HFFc6 (cell line): ENCODE measurements at places on chromosomes 2 and 18. TPM values are rescaled to one million over a fixed set of nuclear protein-coding genes. Genes with fewer than 3 reads are reported as not detected.

GRCh38 chr2:208406474-208407451 lies at the start of gene PTH2R:
Gene PTH2R (plus strand): TSS chr2:208406792. CDS start chr2:208407044, 252 bp downstream.
- H3K27ac ChIP-seq = no peak within 1 kb of the TSS
- peaks cover 20% of the 10 kb centered on the region for H3K27me3 ChIP-seq
- DNase-seq = no peak
- H3K4me3 ChIP-seq = no peak within 1 kb of the TSS; the same call in 1 of the 2 replicates
- no peaks in the 10 kb centered on the region for H3K36me3 ChIP-seq

DNA sequence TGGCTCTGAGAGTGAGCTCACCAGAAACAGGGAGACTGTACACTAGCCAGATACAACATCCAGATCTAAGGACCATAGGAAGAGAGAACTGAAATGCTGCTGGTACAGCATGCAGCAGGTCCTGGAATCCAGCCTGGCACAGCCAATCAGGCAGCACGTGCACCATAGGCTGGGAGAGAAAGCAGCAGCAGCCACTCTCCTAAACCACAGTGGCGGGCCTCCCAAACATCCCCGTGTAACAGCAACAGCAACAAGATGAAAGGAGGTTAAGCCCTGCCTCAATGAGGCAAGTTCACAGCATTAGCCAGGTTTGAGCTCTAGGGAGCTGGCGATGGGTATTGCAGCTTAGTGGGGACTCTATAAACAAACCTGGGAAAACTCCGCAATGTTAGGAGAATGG lies 192.0 kb downstream of the EPHA4 start:
- H3K27me3 ChIP-seq = no peaks in the 10 kb centered on the region; the same call in 1 of the 2 replicates
- DNase-seq = no peak
- no peak overlapping the region for H3K27ac ChIP-seq
- no peak overlapping the region for H3K4me3 ChIP-seq
- H3K36me3 ChIP-seq = no peaks in the 10 kb centered on the region

CTNNA2 gene
- total RNA-seq = not detected in 3 replicates

THUMPD2 gene
- total RNA-seq = 5.3 to 7.1 TPM (median 6.0 TPM) in 3 replicates

GRCh38 chr2:23419171-23420090 lies 34.5 kb downstream of the KLHL29 start:
- peak overlapping the region; percentile 95 for H3K27ac ChIP-seq
- peaks cover 7% of the 10 kb centered on the region for H3K27me3 ChIP-seq
- H3K4me1 ChIP-seq = peaks cover 51% of the 10 kb centered on the region

DNA sequence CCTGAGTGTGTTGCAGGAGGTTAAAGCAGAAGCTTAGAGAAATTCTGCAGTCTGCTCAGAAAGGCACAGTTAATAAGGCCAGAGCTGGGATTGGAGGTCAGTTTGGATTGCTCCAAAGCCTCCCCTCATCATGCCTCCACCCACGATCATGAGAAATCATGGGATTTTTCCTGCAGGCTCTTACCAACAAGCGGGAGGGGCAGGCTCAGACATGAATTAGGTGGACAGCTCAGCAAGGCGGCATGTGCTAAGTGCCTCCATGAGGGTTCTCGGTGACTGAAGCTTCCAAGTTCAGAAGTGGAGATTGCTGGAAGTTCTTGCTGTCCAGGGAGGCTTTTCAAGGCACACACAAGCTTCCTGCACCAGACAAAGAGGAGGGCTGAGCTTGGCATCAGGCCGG lies 163.8 kb downstream of the SETBP1 start:
- no peak for DNase-seq
- no peak overlapping the region for H3K27ac ChIP-seq
- peaks cover 6% of the 10 kb centered on the region; the same call in 1 of the 2 replicates for H3K27me3 ChIP-seq
- H3K36me3 ChIP-seq = no peaks in the 10 kb centered on the region; the same call in 1 of the 2 replicates

B4GALT6 gene
- not detected in 3 replicates for total RNA-seq

DNA sequence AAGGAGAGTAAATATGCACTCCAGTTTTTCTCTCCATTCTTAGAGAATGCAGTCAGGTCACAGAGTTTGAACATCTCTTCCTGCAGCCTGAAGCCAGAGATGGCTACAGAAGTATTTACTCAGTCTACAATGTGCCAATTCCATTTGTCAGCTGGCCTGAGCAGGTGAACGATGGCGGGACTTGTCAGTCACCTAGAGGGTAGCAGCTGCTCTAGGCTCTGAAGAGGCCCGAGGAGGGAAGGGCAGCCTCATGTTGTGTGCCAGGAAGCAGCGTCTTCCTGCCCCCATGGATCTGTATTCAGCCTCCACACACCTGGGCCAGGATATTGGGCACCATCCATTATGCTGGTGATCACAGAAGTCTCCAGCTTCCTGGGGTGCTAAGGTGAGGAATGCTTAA lies 316.7 kb upstream of the CHAC2 start:
- no peak for DNase-seq
- no peak overlapping the region for H3K4me3 ChIP-seq
- no peak overlapping the region for H3K27ac ChIP-seq
- H3K4me1 ChIP-seq = peaks cover 49% of the 10 kb centered on the region
- H3K27me3 ChIP-seq = peaks cover 5% of the 10 kb centered on the region

DNA sequence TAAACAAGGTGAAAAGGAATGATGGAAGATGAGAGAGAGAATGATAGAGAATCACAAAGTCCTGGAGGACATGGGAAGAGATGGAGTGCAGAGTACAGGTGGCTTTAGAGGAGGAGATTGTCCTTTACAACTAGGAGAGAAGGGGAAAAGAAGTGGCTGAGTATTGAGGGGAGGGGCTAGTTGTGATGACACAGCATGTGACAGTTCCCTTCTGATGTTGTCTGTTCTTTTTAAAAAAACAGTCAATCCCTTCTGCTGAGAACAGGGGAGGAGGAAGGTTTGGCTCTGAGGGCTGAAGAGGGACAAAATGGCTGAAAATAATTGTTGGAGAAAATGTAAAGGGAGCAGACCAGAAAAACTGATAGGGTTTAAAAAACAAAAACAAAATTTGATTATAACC lies 44.0 kb downstream of the STEAP3 start:
- H3K27me3 ChIP-seq = peaks cover 5% of the 10 kb centered on the region; the same call in 1 of the 2 replicates
- no peak overlapping the region for H3K27ac ChIP-seq
- H3K36me3 ChIP-seq = no peaks in the 10 kb centered on the region
- H3K4me1 ChIP-seq = no peaks in the 10 kb centered on the region
- no peak overlapping the region for H3K4me3 ChIP-seq

FLACC1 gene
- 0.59 to 1.6 TPM (median 1.1 TPM) in 3 replicates for total RNA-seq

DNA sequence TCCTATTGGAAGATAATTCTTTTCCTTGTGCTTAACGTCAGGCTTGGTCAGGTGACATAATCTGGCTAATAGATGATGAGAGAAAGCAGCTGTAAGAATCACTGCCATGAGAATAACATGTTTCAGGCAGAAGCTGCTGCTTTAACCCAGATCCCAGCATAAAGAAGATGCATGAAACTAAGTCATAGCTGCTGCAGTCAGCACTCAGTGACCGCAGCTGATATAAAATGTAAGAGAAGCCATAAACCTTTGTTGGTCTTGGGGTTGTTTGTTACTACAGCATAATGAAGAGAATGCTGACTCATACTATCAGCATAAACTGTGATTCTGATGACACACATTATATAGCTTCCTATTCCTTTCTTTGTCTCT lies 274.3 kb upstream of the TRIB2 start:
- H3K4me3 ChIP-seq = peak overlapping the region; percentile 16; the same call in 1 of the 2 replicates
- H3K27ac ChIP-seq = peak overlapping the region; percentile 90
- H3K27me3 ChIP-seq = no peaks in the 10 kb centered on the region
- H3K36me3 ChIP-seq = no peaks in the 10 kb centered on the region
- peak; percentile 94 for DNase-seq

DNA sequence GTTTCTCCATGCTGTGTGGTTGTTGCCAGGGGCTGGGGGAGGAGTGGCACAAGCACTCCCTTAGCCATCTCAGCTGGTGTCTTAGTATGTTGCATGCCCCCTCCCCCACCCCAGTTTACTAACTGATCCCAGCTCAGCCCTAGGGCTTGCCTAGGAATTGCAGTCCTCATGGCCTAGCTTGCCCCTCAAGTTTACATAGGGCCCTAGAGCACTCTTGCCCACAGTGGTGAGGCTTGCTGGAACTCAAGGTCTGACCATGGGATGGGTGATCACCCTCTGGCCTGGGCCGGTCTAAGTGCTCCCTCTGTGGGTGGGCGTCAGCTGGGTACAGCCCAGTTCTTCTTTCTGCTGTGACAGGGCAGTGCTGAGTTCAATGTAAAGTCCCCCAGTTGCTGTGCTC lies 156.1 kb upstream of the PIEZO2 start:
- H3K36me3 ChIP-seq = no peaks in the 10 kb centered on the region
- no peak for DNase-seq
- peaks cover 2% of the 10 kb centered on the region; the same call in 1 of the 2 replicates for H3K27me3 ChIP-seq
- H3K27ac ChIP-seq = no peak overlapping the region

DNA sequence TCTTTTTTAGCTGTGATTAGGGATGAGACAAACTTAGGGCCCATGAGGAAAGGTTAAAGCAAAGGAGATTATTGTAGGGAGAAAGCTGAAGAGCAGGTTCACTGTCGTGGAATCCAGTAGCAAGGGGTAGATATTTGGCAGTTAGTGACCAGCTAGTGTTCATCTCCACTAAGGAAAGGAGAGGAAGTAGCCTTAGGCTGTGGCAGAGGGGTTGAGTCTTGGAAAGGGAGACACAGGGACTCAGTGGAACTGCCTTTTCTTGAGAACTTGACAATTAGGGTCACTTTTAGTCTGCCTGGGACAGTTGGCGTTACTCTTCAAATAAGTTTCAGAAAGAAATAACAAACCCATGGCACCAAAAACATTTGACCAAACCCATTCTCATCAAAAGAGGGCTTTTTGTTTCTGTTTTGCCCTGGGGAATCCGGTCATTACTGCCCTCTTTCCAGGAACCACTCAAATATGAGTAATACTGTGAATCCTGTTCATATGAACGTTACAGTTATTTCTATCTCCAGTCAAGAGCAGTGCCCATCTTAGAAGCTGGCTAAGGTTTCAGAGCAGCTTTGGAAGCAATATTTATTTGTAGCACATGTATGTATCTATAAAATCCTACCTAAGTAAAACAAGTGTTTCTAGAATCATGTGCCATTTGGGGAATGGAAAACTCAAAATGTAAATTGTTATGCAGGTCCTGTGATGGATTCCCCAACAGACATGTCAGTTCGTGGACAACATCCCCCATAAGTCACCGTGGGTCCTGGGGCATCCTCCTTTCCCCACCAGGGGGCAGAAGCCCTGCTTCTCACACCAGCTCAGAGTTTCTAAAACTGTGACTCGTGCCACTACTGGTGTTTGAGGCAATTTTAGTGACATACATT lies 77.3 kb upstream of the PHLPP1 start:
- peaks cover 17% of the 10 kb centered on the region for H3K4me1 ChIP-seq
- DNase-seq = no peak
- no peak overlapping the region for H3K27ac ChIP-seq
- H3K36me3 ChIP-seq = no peaks in the 10 kb centered on the region
- H3K4me3 ChIP-seq = no peak overlapping the region

EVA1A gene
- 64.1 to 71.1 TPM (median 68.2 TPM) in 3 replicates for total RNA-seq

GRCh38 chr2:231104115-231104713 lies 20.6 kb downstream of the HTR2B start:
- no peak overlapping the region for H3K4me3 ChIP-seq
- peak; percentile 72 for DNase-seq
- H3K27me3 ChIP-seq = 0 out of 2 replicates have a peak, but pooled peaks cover 2% of the 10 kb centered on the region
- H3K4me1 ChIP-seq = peaks cover 82% of the 10 kb centered on the region
- peak overlapping the region; percentile 67 for H3K27ac ChIP-seq
- H3K36me3 ChIP-seq = peaks cover 29% of the 10 kb centered on the region

DNA sequence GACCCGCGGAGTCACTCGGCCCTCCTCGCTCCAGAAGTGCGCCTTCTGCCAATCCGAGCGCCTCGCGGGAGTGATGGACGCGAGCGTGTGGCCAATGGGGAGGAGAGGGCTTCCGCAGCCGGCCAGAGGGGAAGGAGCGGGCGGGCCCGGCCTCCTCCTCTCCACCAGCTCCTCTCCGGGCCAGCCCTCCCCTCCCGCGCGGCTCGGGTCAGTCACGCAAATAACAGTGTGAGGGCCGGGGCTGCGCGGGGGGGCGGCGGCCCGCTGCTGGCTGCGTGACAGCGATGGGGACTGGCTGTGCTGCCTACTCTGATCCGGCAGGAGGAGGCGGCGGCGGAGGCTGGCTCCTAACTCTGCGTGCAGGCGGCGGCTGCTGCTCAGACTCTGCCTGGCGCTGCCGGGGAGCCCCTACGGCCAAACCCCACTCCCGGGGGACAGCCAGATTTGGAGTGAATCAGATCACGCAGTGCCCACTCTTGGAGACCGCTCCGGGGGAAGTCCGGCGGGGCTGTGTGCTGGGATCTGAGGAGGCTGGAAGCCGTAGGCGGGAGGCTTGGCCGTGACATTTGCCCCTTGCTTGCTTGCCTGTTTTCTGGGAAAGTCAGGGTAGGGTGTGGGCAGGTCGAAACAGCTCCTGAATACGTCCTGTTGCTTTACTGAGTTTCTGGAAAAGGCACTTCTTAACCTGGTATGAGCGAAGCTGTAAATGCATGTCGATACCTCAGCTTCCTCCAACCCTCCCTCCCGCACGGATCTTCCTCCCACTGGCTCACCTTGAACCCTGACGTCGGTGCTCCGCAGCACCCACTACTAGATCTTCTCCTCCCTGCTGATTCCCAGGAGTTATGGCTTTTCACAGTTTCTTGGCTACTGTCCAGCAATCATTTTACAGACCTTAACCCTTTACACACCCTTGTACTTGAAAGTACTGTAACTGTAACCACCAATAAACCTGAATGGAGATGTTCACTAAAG lies 97.9 kb upstream of the SERTAD2 start:
- H3K4me1 ChIP-seq = peaks cover 35% of the 10 kb centered on the region
- H3K4me3 ChIP-seq = peak overlapping the region; percentile 99
- H3K27ac ChIP-seq = peak overlapping the region; percentile 97
- H3K27me3 ChIP-seq = peaks cover 4% of the 10 kb centered on the region; the same call in 1 of the 2 replicates
- H3K36me3 ChIP-seq = peaks cover 8% of the 10 kb centered on the region

- H3K4me3 ChIP-seq = no peak overlapping the region
- no peak overlapping the region for H3K27ac ChIP-seq
- no peak for DNase-seq
- peaks cover 13% of the 10 kb centered on the region for H3K4me1 ChIP-seq
- peaks cover 27% of the 10 kb centered on the region for H3K27me3 ChIP-seq
These were observed 206.0 kb downstream of the AGPS start for GRCh38 chr2:177598326-177599138.

DNA sequence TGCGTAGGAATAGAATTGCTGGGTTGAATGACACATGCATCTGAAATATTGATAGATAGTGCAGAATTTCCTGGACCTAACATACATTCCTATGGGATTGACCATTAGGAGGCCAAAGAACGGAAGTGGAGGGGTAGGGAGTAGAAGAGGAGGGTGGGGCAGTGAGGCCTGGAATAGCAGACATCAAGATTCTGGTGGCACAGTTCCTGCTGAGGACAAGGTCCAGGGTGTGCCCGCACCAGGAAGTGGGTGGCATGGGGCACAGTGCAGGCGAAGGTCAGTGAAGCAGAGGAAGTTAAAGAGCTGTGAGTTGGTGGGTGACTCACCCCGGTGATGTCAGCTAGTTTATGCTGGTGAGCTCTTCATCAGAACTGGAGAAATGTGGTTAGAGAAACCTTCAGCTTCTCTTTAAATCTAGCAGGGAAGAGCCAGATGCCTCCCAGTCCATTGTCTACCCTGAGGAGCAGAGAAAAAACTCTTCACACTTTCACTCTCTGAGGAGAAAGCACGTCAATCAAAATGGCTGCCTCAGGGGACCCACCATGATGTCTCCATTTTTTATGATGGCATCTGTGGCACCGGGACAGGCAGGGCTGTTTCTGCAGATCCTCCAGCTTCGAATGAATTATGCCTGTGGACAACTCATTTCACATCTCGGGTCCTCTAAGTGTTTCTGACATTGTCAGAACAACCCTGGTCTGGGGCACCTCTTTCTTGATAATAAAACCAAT lies 55.9 kb upstream of the CTLA4 start:
- peaks cover under 1% of the 10 kb centered on the region for H3K36me3 ChIP-seq
- DNase-seq = peak; percentile 84
- peak overlapping the region; percentile 96 for H3K27ac ChIP-seq
- H3K4me1 ChIP-seq = peaks cover 89% of the 10 kb centered on the region
